Stimulated activated CD8-positive, alpha-beta memory T cell treated with anti-CD3 and anti-CD28 coated beads, Interleukin-4, amount 100 ng/mL, for 1 hour (primary cell): ENCODE measurements at places on chromosomes 11 and 22.

DNA sequence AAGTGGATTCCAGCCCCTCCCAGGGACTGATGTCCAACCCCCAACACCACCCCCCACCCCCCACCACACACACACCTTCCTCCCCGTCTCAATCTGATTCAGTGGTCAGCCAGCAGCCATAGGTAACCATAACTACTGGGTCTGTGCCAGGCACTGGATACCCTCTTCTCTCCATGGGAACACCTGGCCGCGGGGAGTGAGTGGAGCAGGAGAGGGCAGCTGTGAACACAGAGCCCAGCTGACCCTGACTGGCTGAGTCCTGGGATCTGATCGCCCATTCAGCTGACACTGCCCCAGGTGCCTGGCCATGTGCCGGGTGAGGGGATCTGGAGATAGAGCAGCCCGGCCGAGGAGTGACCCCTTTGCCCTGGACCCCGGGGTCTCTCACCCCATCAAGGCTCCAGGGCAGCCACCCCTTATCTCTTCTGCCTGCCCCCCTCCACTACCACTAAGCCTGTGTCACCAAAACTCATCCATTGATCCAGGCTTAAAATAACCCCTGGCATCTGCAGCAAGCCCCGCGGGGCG is 2.6 kb upstream of the SHISA8 start:
- no peak for DNase-seq

DNA sequence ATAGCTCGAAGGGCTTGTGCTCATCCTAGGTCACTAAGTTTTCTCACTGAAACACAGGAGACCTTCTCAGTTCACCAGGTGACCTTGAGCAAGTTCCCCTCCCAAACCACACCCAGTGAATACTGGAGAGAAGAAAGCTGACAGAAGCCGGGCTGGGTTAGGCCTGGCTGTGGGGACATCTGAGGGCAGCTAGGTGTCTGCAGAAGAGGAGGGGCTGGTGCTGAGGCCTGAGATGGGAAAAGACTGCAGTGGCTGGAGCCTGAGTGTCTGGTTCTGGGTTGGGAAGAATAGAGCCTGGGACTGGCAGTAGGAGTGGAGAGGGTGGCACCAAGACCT is 602 bp upstream of the INPP5J start:
- DNase-seq: no peak

DNA sequence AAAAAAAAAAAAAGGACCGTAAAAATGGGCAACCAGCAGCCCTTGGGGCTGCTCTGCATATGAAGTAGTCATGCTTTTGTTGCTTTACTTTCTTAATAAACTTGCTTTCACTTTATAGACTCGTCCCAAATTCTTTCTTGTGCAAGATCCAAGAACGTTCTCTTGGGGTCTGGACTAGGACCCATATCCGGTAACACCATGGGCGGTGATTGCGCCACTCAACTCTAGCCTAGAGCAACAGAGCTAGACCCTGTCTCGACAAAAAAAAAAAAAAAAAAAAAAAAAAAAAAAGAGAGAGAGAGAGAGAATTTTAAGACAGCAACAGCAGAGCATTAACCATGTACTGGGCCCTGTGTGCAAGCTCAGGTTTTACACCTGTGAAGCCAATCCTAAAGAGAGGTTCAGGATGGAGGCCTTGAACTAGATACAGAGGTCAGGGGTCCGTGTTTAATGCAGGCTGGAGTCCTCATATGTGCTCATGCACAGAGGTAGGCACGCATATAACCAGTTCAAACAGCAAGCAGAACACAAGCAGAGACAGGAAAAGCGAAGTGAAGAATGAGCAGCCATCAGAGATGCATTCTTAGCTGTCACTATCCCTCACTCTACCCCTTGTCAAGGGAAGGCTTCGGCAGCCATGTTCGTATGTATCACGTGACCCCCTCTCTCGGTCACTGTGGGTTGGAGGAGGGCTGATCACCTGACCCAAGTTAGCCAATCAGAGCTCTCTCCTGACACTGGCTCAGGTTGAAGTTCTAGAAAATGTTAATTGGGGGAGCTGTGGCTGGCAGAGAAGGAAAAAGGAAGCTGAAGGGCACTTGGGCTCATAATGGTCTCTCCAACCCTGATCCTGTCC is 16.7 kb upstream of the SYT12 start:
- DNase-seq: no peak

DNA sequence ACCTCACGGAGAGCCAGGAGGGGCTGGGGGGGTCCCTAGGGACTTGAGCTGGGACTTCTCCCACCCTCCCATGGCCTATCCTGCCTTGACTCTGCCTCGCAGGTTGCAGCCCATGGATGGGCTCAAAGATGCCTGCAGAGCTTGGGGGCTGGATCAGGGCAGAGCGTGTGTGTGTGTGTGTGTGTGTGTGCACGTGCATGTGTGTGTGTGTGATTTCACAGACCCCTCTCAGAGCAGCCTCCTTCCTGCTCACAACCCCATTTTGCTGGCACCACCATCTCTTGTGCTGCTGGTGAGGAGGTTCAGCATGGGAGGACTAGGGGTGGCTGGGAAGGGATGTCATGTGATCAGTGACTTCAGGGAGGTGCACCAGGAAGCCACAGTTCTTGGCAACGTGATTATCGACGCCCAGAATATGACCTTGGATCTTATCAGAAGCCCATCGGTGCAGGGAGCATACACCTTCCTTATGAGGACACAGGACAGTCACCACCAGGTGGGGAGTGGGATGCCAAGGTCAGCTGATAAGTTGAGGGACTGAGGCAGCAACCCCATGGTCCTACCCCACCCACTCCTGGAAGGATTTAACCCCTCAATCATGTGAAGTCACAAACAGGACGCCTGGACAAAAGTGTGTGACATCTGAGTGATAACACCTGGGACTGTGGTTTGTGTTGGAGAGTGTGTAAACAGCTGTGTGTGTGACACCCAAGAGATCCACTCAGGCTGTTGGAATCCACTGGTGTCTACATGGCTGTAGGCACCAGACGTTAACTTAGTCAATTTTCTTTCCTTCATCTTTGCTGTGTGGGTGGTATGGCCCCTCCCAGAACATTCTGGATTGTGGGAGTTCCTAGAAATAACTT is 1.8 kb upstream of the NAALADL1 start:
- DNase-seq: no peak

GRCh38 chr11:20023082-20023426 is 137.2 kb downstream of the DBX1 start:
- no peak for DNase-seq

DNA sequence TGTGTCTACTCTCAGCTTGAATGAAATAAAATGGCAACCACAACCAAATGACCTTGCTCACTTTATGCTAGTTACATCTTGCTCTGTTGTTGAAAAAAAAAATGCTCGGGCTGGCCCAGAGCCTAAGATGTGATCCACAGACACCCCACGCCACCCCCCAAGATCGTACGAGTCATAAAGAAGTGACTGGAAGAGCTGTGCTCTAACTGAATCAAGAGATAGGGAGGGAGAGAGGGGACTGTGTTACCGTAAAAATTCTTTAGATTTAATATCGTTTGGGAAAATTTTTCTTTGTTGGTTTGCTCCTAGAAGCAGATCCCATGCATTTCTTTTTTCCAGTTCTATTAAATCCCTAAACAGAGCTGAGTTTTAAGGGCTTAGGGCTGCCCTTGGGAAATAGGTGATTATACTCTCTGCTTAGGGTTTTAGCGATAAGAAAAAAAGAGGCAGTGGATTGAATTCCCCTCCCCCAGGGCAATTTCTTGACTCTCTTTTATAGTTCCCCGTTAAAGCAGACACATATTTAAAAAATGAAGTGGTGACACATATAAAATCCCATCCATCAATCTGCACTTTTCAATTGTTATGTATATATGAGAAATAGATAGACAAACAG is 14.5 kb downstream of the MAML2 start:
- DNase-seq: no peak

GRCh38 chr11:121983901-121984300 is 132.1 kb downstream of the BLID start:
- no peak for DNase-seq

- no peak for DNase-seq
Measured at GRCh38 chr11:88102598-88102934, 72.7 kb downstream of the RAB38 start.

DNA sequence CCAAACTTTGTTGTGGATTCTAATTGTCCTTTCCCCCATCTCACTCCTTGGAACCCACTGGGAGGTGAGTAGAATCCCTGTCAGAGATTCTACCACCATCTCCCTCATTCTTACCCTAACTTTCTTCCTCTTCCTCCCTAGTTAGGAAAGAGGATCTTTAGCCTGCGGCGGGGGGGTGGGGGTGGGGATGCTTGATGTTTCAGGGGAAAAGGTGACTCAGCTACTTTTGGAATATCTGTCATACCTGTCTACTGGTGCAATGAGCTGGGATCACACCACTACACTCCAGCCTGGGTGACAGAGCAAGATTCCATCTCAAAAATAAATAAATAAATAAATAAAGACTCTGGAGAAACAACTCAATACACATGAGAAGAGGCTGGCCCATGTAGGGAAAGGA is 6.4 kb downstream of the CCT8L2 start:
- DNase-seq: no peak

GRCh38 chr22:32692371-32692770 is 109.1 kb upstream of the TIMP3 start:
- DNase-seq: no peak

GRCh38 chr11:11072067-11072466 is 214.2 kb upstream of the ZBED5 start:
- DNase-seq: no peak

GRCh38 chr11:128913806-128914205 is 22.6 kb downstream of the KCNJ5 start:
- no peak for DNase-seq

GRCh38 chr11:69241844-69242243 is 52.1 kb upstream of the MYEOV start:
- no peak for DNase-seq

GRCh38 chr11:47347137-47347536 is 5.4 kb downstream of the MYBPC3 start:
- DNase-seq: no peak

GRCh38 chr22:29213493-29213892 is 7.8 kb downstream of the EMID1 start:
- no peak for DNase-seq

- no peak for DNase-seq
Measured at GRCh38 chr11:104652996-104653395, 245.3 kb downstream of the CASP12 start.

DNA sequence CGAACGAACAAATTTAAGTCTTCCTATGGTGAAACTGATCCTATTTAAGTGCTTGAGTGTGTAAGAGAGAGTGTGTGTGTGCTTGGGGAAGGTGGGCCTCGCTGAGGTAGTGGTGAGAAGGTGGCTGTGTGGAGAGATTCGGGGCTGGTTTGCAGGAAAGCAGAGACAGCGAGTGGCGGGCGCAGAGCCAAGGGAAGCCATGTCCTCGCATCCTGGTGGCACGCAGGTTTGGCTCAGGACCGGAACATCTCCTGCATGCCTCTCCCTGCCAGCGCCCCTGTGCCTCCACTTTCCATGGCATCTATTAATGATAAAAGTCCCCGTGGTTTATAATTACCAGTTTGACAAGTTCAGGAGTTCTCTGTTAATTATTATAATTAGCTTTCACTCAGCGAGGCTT is 383.1 kb upstream of the CADM1 start:
- no peak for DNase-seq

DNA sequence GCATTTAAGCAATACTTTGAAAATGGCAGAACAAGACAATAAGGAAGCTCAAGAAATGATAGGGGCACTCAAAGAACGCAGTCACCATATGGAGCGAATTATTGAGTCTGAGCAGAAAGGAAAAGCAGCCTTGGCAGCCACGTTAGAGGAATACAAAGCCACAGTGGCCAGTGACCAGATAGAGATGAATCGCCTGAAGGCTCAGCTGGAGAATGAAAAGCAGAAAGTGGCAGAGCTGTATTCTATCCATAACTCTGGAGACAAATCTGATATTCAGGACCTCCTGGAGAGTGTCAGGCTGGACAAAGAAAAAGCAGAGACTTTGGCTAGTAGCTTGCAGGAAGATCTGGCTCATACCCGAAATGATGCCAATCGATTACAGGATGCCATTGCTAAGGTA is 51.9 kb downstream of the SPECC1L start:
- no peak for DNase-seq

- DNase-seq: no peak
Measured at GRCh38 chr11:67645521-67646461, 4.7 kb downstream of the ACY3 start.

- DNase-seq: no peak
Measured at GRCh38 chr11:864898-865297, 22.2 kb downstream of the TSPAN4 start.

DNA sequence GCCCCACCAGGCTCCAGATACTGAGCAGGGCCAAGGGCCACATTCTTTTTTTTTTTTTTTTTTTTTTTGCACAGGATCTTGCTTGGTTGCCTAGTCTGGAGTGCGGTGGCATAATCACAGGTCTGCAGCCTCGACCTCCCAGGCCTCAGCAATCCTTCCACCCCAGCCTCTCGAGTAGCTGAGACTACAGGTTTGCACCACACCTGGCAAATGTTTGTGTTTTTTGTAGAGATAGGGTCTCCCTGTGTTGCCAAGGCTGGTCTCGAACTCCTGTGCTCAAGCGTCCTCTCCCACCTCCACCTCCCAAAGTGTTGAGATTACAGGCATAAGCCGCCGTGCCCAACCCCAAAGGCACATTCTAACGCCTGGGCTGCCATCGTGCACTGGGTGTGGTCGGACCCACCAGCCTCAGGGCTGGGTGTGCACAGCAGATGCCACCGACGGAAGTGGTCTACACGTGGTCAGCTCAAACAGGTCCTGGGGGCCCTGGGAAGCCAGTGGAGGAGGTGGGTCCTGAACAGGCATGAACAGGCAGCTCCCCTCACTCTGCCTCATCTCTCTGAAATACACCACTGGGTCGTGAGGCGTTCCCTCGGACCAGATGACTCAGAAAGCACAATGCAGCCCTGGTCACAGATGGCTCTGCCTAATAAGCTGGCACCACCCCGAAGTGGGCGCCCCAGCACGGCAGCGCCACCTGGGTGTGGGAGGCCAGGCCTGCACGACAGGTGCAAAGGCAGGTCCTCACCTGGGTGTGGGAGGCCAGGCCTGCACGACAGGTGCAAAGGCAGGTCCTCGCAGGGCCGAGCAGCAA is 5.1 kb upstream of the B4GALNT4 start:
- no peak for DNase-seq

- no peak for DNase-seq
Measured at GRCh38 chr11:82874646-82875523, 25.3 kb downstream of the PRCP start.

DNA sequence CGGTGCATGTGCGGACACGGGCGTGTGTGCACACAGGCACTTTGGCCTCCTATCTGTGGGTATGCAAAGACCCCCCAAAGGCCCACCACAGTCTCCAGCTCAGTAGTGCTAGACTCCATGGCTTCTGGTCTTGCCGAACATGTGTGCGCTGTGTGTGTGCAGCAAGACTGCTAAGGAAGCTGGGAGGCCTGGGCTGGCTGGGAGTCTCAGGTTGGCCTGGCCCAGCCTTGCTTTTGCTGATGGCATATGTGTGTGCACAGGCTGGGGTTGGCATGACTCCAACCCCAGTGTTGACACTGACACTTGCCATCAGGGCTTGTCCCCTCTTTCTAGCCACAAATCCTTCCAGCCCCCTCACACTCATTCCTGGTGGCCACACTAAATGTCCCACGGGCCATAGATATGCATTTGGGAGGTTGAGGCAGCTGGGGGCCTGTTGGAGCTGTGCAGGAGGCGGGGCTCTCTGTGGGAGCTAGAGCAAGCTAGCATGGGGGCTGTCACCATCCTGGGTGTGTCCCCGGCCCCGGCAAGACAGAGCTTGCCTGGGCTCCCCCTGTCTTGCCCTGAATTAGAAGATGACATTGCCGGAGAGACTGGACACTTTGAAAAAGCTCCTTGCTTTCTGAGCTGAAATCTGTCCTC is 60.9 kb upstream of the NECTIN1 start:
- DNase-seq: no peak

- no peak for DNase-seq
Measured at GRCh38 chr11:58928107-58928499, 11.2 kb upstream of the GLYATL1 start.
